Muscle of arm (tissue), 14 donors: ENCODE measurements at places on chromosomes 13 and 19. TPM values are rescaled to one million over a fixed set of nuclear protein-coding genes. Genes with fewer than 3 reads are reported as not detected.
A peak's percentile ranks its signal among the peaks of the same experiment; 100 is the strongest.

- DNase-seq: peak; percentile 57
These were observed 105.6 kb downstream of the RAB20 start for GRCh38 chr13:110455941-110456340.

GRCh38 chr19:29651622-29652394 lies 13.5 kb upstream of the PLEKHF1 start:
- no peak for DNase-seq

- no peak for DNase-seq
These were observed 151.1 kb downstream of the KATNAL1 start for GRCh38 chr13:30156270-30156669.

Gene TIMM50
- polyA plus RNA-seq: 44.5 TPM

Gene DLEU7
- polyA plus RNA-seq: 0.53 TPM

Gene APOC1
- 15.9 TPM for polyA plus RNA-seq

Gene GNG8
- polyA plus RNA-seq: not detected
